Activated T-cell treated with anti-CD3 and anti-CD28 coated beads for 48 hours (primary cell): ENCODE measurements at places on chromosomes 7 and 10.
A peak's percentile ranks its signal among the peaks of the same experiment; 100 is the strongest.

GRCh38 chr10:32948451-32948850 lies 9.6 kb downstream of the ITGB1 start:
- no peak for DNase-seq

DNA sequence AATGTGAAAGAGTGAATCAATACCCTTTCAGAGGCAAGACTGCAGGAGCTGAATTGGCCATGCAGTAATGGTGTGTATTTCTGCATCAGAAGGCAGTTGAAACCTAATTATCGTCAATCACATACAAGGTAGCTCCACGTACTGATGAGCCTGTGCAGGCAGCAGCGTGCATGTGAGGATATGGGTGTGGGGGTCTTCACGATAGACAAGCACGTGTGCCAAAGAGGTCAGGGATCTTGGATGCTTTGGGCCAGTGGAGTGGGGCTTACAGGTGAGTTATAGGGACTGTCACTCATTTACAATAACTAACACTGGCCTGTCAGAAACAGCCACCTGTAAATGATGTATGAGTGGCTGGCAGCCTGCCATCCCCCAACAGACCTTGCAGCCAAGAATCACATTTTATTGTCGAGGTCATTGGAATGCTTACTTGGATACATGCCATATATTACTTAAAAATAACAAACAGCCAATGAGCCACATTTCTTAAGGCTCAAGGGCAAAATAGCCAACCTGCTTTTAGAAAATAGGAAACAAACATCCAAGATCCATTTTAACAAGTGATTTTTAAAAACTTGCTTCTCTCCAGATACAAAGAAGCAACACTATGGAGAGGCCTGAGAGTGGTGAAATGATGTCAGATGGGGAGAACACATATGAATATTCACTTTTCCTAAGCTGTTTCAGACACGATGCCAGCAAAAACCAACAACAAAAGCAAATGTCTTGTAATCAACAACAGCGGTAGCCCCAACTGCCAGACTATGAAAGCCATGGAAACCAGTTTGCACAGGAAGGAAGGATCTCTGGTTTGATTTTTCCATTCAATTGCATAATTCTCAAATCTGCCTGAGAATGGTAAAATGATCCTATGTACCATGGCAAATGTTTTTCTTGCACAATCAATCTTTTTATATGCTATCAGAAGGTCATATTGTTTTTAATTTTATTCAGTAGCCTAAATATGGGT lies 210.7 kb downstream of the SKAP2 start:
- DNase-seq = no peak

GRCh38 chr7:105745681-105746330 lies 130.6 kb downstream of the ATXN7L1 start:
- DNase-seq = no peak

DNA sequence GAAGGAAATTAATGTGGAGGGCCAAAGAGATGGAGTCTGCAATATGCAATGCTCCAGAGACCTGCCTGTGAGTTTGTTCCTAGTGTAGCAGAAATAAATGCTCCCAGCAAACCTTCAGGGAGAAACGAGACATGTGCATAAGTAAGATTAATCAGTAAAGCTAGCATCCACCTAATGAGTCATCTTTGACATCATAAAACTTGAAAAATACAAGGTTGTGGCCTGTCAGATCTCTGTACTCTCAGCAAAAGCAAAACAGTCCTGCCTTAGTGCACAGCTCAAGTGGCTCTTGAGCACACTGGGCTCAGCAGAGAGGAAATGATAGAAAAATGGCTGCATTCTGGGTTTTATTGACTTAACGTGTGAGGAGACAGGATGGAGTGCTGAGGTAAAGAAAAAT lies 32.5 kb upstream of the ERCC6 start:
- DNase-seq = no peak

DNA sequence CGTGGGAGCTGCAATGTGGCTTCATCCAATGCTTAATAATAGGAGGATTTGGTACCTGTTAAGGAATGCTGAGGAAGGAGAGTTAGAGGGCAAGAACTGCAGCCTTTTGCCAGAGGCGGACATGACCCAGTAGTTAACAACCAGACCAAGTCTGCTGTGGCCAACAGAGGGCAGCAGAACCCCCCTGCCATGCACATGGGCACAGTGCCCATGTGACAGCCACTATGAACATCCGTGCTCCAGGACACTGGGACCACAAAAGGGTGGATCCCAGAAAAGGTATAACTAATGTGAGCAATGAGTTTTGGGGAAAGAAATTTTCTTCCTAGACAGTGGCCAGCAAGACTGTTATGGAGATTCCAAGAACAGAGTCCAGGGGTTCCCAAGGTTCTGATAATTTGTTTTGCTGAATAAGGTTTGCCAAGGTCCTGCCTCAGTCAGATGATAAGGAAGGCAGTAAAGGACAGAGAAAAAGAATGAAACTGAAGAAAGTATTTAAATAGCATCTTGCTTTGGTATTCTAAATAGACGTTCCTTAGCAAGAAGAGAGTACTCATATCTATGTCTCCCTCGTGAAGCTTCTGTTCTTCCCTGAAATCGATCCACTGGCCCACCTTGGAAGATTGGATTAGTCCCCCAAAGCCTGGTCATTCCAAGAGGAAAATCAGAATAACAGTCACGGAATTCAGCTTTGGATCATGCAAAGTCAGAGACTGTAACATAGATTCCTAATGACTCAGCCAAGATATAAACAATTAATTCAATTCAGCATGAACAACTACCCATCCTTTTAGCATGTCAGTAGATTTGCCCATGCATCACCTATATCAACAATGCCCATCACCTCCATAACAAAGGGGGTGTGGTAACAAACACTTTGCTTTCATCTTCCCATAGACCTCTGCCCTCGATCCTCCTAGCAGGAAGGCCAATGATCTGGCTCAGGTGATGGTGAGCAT lies 56.0 kb downstream of the LGI1 start:
- DNase-seq = peak; percentile 54

DNA sequence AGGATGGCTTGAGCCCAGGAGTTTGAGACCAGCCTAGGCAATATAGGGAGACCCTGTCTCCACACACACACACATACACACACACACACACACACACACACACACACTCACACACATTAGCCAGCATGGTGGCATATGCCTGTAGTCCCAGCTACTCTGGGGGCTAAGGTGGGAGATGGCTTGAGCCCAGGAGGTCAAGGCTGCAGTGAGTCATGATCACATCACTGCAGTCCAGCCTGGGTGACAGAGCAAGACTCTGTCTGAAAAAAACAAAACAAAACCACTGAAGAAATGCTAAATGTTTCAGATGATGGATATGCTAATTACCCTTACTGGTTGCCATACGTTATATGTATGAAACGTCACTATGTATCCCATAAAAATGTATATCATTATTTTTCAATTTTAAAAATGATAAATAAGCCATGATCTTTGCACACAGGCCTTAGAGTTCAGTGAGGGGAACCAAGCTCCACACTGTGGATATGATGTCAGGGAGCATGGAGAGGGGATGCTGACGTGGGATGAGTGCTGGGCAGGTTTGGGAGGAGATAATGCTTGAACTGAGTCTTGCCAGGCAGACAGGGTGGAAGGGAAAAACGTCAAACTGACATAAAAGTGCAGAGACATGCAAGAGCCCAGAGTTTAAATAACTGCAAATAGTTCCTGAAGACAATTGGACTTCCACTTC lies 45.9 kb upstream of the ARHGAP12 start:
- DNase-seq = no peak

- DNase-seq = no peak
These were observed 60.3 kb upstream of the FEZF1 start for GRCh38 chr7:122364761-122365280.

- DNase-seq = no peak
These were observed 274.0 kb upstream of the GALNT17 start for GRCh38 chr7:70857793-70858545.

- no peak for DNase-seq
These were observed 2.3 kb upstream of the NRP1 start for GRCh38 chr10:33336582-33337325.

DNA sequence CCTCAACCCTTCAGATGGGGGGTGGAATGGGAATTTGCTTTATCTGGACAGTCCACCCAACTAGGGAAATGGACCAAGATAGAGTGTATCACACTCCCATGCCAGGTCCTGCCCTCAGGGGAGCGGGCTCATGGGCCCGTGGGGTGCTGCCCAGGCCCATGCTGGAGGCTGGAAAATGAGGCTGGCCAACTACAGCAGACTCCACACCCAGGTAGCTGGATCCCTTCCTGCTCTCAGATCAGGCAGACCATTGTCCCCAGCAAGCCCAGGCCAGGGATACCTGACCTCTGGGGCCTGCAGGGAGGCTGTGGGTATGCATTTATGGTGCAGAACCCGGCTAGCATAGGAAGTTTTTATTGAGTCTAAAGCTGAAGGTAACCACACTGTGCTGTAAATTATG lies 162.4 kb downstream of the TCERG1L start:
- no peak for DNase-seq

DNA sequence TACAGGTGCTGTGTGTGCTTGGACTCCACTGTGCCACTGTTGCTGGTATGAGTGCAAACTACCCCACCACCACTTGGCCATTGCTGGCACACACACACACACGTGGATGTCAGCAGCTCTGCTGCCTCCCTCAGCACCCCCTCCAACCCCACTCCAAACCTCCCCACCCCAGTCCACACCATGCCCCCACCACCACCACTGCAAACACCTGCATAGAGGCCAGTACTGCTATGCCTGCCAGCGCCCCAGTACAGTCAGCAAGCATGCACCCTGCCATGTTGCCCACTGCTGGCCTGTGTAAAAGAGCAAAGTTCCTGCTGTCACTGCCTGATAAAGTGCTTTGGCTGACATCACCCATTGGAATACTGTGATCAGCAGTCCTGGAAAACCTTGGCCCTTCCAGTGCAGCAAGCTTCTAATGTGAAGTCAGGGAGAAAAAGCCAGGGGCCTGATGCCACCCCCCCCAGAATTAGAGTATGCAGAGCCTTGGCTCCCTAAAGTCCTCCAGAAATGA lies 519.2 kb upstream of the PCDH15 start:
- DNase-seq = no peak

- no peak for DNase-seq
These were observed 8.7 kb downstream of the CPXM2 start for GRCh38 chr10:123882681-123883445.

GRCh38 chr7:141244435-141244834 lies 170.6 kb downstream of the TMEM178B start:
- no peak for DNase-seq

- DNase-seq = no peak
These were observed 16.6 kb upstream of the TMEM236 start for GRCh38 chr10:17735166-17735941.

DNA sequence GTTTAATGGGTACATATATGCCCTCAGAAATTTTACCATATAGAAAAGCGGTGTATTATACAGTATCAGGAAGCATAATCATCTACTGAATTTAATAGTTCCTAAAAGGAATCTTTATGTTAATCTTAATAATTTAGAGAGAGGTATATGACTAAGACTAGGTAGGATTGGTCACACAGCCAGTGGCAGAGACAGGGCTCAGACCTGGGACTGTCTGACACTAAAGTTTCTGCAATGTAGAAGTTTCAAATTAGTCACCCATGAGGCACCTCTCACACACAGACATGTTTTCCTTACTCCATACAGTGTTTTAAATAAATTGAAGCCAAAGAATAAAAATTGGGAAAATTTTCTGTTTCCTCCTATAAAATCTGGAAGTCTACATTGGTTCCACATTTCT lies 72.8 kb upstream of the ADRA2A start:
- no peak for DNase-seq

DNA sequence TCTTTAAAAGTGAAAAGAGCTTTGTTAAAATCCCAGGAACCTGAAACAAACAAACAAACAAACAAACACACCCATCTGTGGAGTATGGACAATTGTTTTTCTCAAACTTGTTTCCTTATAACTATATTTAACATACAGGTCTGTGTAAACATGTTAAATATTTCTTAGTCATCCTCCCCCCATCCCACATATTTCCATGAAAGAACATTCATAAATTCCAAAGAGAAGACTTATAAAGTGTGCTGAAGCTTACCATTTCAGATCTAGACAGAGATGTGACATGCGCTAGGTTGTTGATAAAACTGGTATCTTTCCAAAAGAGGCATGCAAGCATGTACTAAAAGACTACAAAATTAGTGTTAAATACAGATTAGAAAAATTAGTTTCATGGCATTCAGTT lies 6.5 kb downstream of the FKBP14 start:
- DNase-seq = no peak

- no peak for DNase-seq
These were observed 15.1 kb downstream of the CPA1 start for GRCh38 chr7:130395421-130395820.

DNA sequence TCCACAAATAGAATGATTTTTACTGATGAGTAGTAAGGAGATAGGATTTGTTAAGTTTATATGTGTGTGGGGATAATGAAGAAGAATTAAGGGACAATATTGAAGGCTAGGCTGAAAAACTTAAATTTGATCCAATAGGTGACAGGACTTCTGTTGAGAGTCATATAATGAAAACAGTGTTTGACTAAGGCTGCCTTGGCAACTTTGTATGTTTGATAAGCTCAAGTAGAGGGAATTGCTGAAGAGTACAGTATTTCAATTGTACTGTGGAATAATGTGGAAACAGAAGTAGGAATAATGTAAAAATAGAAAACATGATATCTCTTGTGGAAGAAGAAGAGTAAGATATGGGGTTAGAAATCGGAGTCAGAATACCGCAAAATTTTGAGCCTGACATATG lies 10.5 kb downstream of the R3HCC1L start:
- no peak for DNase-seq

- no peak for DNase-seq
These were observed 293.7 kb downstream of the POU6F2 start for GRCh38 chr7:39271402-39271801.

DNA sequence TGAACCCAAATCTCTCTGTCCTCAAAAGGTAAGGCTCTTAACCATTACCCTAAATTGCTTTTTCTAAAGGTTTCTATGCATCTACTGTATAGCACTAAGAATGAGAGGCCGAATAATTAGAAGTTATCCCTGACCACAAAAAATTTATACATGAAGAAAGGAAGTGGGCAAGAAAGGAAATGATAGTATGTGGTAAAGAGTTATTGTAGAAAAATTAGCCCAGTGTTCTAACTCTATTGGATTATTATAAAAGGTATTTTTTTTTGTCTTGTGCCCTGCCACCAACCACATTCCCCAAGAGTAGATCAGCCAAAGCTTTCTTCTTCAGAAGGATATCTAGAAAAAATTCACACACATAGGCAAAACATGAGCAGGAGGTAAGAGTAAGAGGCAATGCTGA lies 45.4 kb downstream of the DKK1 start:
- no peak for DNase-seq

DNA sequence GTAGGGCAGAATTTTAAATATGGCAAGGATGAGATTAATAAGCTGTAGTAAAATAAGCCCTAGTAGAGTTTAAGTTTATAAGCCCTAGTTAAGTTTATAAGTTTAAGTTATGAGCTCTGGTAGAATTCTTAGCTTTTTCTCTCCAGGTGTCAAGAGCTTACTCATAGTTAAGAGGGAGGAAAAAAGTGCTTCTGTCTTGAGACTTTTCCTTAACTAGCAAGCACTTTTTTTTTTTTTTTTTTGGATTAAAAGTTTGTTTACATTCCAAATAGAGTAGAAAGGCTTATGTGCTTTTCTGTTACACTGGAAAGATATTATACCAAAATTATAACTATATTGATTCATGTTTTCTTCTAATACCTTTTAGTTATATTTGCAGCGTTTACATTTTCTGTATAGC lies 25.5 kb upstream of the MPP7 start:
- DNase-seq = no peak
